ENCODE measurements at places on chromosomes 11 and 22. TPM values are rescaled to one million over a fixed set of nuclear protein-coding genes. Genes with fewer than 3 reads are reported as not detected.
A peak's percentile ranks its signal among the peaks of the same experiment; 100 is the strongest.

The RNF215 gene
- total RNA-seq: 10.4 TPM

DNA sequence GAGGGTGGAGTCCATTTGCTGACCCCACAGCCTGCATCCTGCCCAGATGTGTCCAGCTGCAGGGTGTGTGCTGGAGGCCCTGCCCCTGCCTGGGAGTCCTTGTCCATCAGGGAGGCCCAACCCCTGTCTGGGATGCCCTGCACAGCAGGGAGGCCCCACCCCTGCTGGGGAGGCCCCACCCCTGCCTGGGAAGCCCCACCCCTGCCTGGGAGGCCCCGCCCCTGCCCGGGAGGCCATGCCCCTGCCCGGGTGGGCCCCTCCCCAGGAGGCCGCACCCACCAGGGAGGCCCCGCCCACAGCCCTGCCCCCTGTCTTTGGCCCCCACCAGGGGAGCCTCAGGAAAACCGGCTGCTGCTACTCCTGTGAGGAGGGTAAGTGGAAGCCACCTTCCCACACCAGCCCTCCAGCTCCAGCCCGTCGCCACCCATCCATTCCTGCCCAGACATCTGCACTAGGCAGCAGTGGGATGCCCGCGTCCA, 37.2 kb downstream of the MUC5B start:
- H3K36me3 ChIP-seq: peaks cover 4% of the 10 kb centered on the region
- no peaks in the 10 kb centered on the region for H3K27me3 ChIP-seq
- peak; percentile 71 for DNase-seq
- no peak overlapping the region for H3K27ac ChIP-seq
- H3K4me1 ChIP-seq: peaks cover 6% of the 10 kb centered on the region

DNA sequence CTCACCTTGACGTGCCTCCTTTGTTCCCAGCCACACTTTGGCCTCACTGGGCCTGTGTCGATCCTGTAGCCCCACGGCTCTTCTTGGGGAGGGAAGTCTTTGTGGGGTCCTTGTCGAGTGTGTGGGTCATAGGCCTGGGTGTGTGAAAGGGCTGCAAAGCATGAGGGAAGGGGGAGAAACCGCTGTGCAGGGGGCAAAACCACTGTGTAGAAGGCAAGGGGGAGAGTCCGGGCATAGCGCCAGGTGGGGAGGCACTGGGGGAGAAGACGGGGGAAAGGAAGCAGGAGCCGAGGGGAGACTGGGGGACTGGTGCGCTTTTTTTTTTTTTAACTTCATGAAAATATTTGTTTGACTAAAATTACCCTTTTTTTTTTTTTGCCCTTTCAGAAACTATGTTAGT, 65.1 kb upstream of the RASD2 start:
- H3K36me3 ChIP-seq: peaks cover 8% of the 10 kb centered on the region
- H3K27me3 ChIP-seq: peaks cover 2% of the 10 kb centered on the region
- H3K4me1 ChIP-seq: no peaks in the 10 kb centered on the region
- no peak for DNase-seq

The TMEM138 gene
- 65.2 TPM for total RNA-seq

- no peak overlapping the region for H3K4me3 ChIP-seq
- no peaks in the 10 kb centered on the region for H3K36me3 ChIP-seq
- H3K27me3 ChIP-seq: no peaks in the 10 kb centered on the region
- no peak overlapping the region for H3K27ac ChIP-seq
- no peaks in the 10 kb centered on the region for H3K4me1 ChIP-seq
Measured at GRCh38 chr11:103970701-103971249, 65.7 kb upstream of the DDI1 start.

All from activated CD4-positive, alpha-beta T cell treated with anti-CD3 and anti-CD28 coated beads, Interleukin-2, amount 10 ng/mL, durations not matched to agents 24 days and 14 days (primary cell).